ENCODE measurements at places on chromosomes 4 and X.
A peak's percentile ranks its signal among the peaks of the same experiment; 100 is the strongest.

GRCh38 chr4:180156684-180157083 is 2086.5 kb upstream of the TENM3 start:
- no peak for DNase-seq

- DNase-seq: peak; percentile 5
Measured at GRCh38 chr4:140861359-140862176, 105.4 kb upstream of the TBC1D9 start.

- no peak for DNase-seq
Measured at GRCh38 chr4:75037252-75037651, 104.3 kb downstream of the PARM1 start.

GRCh38 chrX:118655561-118656246 is 71.7 kb upstream of the IL13RA1 start:
- no peak for DNase-seq

GRCh38 chr4:168076989-168077725 is 15.2 kb upstream of the ANXA10 start:
- peak; percentile 9 for DNase-seq

- no peak for DNase-seq
Measured at GRCh38 chrX:120402369-120402768, 40.5 kb downstream of the ATP1B4 start.

DNA sequence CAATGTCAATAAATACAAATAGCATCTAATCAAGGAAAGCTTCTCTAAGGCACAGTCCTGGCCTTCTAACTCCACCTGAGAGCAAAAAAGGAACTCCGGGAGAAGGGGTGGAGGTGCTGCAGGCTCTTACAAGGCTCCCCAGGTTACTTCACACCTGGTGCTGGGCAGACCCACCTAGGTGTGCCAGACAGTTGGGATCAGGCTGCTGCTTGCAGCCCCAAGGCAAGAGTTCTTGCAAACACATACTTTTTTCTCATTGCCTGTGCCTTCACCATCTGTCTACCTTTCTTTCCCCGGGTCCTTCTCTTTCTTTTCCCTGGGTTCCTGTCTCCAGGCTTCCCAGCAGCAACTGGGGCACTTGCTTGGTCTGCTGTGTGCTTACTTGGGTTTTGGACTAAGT is 81.4 kb upstream of the STIM2 start:
- no peak for DNase-seq

- DNase-seq: no peak
Measured at GRCh38 chr4:47954677-47955076, 40.3 kb upstream of the NFXL1 start.

- no peak for DNase-seq
Measured at GRCh38 chr4:183936574-183937345, 31.7 kb downstream of the STOX2 start.

DNA sequence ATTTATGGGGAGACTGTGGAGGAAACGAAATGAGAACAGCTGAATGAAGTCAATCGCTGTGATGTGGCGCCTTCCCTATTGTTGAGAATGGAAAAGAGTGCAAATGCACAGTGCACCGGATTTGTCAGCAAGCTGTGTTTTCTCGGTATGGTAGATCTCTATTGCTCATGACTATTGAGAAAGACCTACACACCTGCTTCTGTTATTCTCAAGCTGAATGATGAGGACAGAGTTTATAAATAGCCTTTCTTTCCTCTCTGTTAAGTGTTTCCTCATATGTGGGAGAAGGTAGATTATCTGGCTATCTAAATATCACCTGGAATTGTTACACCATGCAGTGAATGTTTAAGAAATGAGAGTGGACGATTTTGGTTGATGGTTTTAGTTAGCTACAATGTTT is 650.7 kb downstream of the IL1RAPL1 start:
- DNase-seq: no peak

DNA sequence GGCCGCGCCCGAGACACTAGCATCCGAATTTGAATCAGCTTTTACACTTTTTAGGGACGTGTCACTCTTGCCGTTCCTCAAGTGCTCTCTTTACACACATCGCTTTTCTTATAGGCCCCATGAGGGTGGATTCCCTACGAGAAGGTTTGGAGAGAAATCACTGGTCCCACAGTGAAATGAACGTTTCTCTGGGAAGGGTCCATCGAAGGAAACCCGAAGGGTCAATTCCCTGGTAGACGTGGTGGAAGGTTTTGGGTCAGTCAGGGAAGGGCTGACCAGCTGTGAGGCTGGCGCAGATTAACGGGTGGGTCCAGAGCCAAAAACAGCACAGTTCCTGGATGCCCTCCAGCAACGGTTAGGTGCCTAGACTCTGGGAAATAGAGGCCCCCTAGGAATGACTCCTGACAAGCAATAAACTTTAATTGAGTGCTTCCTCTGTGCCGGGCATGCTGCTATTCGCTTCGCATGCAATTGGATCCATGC is 35.9 kb downstream of the ETDC start:
- DNase-seq: no peak

- DNase-seq: no peak
Measured at GRCh38 chrX:118795528-118796280, 27.9 kb upstream of the ZCCHC12 start.

DNA sequence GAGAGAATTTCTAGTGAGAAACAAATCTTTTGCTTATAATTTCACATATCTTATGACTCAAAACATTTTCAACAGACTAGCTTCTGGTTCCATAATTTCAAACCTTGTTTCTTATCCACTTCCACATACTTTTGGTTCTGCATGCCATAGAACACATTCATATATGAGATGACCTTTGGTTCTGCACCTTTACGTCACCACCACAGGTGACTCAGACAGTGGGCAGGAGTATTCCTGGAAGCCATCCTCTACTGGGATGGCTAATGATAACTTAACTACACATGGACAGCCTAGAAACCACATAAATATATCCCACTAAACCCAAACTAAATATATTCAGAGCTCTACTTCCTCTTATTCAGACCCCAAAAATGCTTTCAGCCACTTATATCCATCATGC is 133.3 kb downstream of the DCK start:
- no peak for DNase-seq

DNA sequence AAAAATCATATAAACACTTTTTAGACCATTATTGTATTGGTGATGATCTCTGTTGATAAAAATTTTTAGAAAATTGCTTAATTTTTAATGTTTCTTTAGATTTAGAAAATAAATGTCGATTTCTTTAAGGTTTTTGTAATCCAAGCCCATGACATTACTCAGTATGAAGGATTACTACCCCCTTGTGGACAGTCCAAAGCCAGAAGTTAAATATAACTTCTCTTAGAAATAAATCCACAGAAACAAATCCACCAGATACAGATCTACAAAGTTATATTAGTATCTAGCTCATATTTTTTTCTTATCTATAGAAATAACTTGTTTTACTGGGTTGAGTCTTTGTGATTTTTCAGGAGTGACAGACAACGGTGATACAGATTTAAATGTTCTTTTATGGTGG is 18.9 kb downstream of the TIFA start:
- no peak for DNase-seq

DNA sequence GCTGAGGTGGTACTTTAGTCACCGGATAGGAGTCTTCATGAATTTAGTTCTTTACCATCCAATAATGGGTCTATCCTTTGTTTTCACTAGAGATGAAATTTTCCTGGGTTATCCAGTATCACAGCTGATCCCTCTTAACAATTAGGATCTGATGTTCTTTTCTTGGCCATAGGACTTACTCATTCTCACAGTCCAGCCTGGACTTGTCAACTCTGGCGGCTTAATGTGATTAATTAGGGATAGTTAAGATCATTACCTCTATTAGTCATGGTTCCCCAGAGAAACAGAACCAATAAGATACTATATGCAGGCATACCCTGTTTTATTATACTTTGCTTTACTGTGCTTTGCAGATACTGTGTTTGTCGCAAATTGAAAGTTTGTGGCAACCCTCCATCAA is 272.7 kb upstream of the FAT4 start:
- no peak for DNase-seq

GRCh38 chrX:65601530-65602220 is 65.8 kb upstream of the MSN start:
- DNase-seq: no peak

DNA sequence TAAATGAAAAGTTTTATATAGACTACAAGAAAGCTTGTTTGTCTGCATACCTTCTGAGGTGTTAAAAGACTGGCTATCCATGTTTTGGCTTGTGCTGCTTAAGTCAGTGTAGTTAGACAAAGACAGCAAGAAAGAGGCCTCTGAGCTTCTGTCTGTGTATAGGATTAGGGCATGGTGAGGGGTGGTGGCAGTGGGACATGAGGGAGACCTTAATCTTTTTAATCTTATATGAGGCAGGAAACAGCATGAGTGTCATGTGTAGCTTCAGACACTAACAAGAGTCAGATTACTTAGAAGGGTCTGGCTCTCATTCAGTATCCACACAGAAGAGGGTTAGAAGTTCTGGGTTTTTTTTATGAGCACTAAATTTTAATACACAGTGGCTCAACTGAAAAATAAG is 213.3 kb downstream of the GABRG1 start:
- no peak for DNase-seq

DNA sequence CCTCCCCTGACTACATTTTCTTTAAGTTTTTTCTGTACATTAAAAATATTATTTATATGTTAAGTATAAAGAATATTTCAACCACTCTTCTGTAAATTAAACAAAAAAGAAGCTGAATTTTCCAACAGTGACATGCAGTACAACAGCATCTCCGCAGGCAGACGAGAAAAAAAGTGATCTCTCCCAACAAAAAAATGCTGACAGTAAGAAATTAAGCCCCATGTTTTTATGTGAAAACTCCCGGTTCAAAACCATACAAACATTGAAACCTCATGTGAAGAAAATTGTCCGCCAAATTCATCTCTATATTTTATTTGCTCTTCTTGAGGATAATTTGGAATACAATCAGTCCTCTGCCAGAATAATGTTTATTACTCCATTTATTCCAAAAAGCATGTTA is 20.1 kb upstream of the CD99 start:
- DNase-seq: no peak

DNA sequence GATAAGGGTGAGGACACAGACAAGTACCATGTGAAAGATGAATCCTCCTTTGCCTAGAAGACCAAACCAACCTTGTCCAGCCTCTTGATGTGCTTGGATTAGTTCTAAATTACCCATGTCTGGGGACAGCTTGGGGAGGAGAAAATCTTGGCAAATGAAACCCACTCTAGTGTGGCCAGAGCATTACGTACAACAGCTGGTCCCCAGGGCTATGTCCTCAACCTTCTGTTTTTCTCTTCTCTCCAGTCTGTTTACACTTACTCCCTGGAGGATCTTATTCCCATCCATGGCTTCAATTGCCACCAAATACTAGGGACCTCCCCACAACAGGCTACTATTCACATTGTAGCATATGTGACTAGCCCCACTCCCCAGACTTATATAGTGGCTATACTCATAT is 384.5 kb downstream of the OPHN1 start:
- DNase-seq: no peak

GRCh38 chr4:44908565-44908964 is 182.2 kb upstream of the GNPDA2 start:
- no peak for DNase-seq

DNA sequence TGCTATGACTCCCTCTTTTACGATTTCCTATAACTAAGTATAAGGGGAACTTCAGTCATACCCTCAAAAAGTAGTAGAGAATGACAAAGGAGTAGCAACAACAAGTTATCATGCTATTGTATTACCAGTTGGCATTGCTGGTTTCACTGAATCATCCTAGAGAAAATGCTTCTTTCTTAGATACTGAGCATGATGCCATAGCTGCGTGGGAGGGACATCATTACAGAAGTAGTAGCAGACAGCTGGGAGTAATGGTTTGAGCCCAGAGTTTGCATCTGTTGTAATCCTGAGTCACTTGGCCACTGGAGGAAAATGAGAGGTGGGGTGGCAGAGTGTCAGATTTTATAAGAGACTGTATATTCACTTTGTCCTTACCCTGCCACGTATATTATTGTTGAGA is 38.6 kb downstream of the MTMR1 start:
- peak; percentile 17 for DNase-seq

GRCh38 chr4:151291485-151291884 is 14.5 kb downstream of the PRSS48 start:
- no peak for DNase-seq

DNA sequence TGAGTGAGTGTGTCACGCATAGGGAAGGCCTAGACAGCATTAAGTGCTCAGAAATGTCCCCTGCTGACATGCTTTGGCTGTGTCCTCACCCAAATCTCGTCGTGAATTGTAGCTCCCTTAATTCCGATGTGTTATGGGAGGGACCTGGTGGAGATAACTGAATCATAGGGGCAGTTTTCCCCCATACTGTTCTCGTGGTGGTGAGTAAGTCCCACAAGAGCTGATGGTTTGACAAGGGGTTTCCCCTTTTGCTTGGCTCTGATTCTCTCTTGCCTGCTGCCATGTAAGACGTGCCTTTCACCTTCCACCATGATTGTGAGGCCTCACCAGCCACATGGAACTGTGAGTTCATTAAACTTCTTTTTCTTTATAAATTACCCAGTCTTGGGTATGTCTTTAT is 78.0 kb downstream of the NSUN7 start:
- DNase-seq: no peak

DNA sequence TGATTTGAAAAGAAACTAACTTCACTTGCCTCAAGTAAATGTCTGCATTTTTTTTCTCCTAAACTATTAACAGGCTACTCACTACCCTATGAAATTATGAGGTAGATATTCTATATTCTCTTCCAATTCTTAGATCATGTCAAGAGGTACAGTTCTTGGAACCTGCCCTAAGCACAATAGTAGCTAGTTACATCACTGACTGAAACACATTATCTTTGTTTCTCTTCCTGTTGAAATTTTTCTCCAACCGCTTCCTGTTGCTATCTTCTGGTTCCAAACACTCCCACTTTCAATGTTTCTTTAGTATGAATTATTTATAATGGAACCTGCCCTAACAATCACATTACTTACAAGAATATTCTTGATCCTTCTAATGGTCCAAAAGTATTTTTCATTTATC is 5.0 kb upstream of the BANK1 start:
- DNase-seq: no peak

DNA sequence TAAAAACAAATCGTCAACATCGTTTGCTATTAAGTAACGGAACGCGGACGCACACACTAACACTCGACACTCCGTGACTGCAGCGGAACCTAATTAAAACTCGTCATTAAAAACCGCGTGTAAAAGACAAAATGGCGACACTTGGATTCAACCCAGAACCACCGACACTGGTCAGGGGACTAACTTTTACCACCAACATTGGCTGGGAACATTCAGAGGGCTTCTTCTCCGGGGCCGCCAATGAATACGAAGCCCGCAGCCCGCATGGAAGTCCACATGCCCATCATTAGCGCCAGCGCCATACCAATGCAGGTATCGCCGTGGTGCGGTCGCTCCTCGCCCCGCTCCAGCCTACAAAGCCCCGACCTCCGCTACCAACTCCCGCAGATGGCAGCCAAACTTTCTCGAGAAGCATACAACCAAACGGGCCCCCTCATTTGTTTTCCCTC is 498 bp downstream of the RBMX start:
- DNase-seq: no peak

GRCh38 chrX:119607018-119607389 is 780 bp upstream of the NKRF start:
- no peak for DNase-seq

DNA sequence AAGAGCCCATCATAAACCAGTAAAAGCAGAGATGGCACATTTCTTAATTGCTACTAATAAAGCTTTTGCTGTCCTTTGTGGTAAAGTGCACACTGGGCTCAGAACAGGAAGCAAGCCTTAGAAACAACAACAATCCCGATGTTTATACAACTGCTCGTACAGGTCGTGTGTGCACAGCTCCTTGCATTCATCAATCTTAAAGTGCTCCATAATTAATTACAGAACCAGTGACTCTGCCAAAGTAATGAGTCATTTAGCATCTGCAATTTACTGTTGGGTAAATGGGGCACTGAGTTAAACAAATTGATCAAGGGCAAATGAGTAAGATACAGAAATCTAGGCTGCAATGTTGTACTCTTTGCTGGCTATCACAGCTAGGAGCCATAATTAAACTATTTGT is 61.3 kb upstream of the TXK start:
- DNase-seq: no peak

Measured in stimulated activated CD4-positive, alpha-beta T cell treated with anti-CD3 and anti-CD28 coated beads, Interleukin-1b, Interleukin-23, amount 100 ng/mL, for 1 hour (primary cell).